ENCODE measurements at places on chromosomes 13 and 19. TPM values are rescaled to one million over a fixed set of nuclear protein-coding genes. Genes with fewer than 3 reads are reported as not detected.

Gene BRME1
- total RNA-seq, result 7.2 TPM

Gene MAMSTR
- 2.4 TPM for total RNA-seq

Gene OLFM4
- total RNA-seq, result 1.5 TPM

Gene CASP14
- total RNA-seq, result not detected

Gene CEACAM4
- total RNA-seq, result 0.17 TPM

Gene CRLF1
- total RNA-seq, result 13.8 TPM

Gene PABPC3
- total RNA-seq, result 0.50 TPM

Gene SLC7A9
- total RNA-seq, result 1.7 TPM

Gene OR10H1
- total RNA-seq, result not detected

Gene KASH5
- total RNA-seq, result 1.3 TPM

Gene CD37
- 2.9 TPM for total RNA-seq

Gene ZNF607
- 13.2 TPM for total RNA-seq

Gene FAAP24
- total RNA-seq, result 2.3 TPM

Gene DMKN
- total RNA-seq, result 49.0 TPM

Gene RFPL4AL1
- not detected for total RNA-seq

Gene PROSER3
- total RNA-seq, result 7.8 TPM

Gene MED25
- 16.7 TPM for total RNA-seq

GRCh38 chr13:43185226-43185625 is 161.8 kb downstream of the DNAJC15 start:
- DNase-seq, result no peak

DNA sequence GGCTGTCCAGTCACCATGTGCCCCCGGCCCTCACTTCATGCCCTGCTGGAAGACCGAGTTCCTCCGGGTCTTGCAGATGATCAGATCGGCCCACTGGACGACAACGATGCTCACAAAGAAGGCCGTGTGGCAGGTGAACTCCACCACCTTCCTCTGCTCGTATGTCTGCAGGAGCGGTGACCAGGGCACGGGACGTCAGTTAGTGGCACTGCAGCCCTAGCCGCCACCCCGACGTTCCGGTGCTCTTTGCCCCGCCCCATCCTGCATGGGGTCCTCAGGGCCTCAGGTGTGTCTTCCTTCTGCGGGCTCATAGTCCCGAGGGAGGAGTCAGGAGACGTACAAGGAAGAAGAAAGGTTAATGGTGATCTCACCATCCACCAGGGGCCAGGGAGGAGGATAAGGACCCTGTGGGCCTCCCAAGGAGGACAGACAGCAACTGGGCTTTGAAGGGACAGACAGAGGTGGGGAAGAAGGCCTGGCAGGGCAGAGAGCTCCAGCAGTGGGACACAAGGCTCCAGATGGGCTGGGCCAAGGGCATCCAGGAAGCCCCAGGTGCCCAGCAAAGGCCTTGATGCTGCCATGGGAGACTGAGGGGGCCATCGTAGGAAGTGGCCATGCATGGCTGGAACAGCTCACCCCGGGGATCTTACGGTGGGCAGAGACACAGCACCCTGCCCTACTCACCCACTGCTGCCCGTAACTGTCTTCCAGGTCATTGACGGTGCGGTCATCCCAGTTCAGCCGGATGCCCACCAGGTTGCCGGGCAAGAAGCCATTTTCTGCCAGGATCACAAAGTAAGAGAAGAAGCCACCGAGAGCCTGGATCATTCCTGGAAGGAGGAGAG is 9.9 kb upstream of the RABAC1 start:
- no peak for DNase-seq

GRCh38 chr19:12868540-12869112 is 12.6 kb downstream of the DNASE2 start:
- DNase-seq, result no peak

DNA sequence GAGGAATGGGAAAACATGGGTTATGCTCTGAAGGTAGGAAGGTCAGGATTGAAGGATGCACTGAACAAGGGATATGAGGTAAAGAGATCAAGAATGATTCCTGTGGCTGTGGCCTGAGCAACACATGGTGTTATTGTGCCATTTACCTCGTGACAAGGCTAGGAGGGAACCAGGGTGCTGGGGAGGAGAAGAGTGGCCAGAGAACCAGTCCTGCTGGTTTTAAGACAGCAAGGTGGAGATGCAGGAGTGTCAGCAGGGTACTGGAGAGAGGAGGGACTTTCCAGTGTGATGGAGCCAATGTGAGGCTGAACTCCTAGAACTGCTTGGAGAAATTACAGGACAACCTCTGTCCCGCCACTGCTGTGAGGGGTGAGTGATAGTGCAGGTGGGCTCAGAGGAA is 282.4 kb downstream of the MYO16 start:
- no peak for DNase-seq

DNA sequence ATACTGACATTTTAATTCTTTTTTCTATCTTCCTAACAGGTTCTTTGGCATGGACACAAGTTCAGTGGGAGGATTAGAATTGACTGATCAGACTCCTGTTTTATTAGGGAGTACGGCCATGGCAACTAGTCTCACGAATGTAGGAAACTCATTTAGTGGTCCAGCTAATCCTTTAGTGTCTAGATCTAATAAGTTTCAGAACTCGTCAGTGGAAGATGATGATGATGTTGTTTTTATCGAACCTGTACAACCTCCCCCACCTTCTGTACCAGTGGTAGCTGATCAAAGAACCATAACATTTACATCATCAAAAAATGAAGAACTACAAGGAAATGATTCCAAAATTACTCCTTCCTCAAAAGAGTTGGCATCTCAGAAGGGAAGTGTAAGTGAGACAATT is 34.5 kb downstream of the ZMYM2 start:
- DNase-seq, result no peak

DNA sequence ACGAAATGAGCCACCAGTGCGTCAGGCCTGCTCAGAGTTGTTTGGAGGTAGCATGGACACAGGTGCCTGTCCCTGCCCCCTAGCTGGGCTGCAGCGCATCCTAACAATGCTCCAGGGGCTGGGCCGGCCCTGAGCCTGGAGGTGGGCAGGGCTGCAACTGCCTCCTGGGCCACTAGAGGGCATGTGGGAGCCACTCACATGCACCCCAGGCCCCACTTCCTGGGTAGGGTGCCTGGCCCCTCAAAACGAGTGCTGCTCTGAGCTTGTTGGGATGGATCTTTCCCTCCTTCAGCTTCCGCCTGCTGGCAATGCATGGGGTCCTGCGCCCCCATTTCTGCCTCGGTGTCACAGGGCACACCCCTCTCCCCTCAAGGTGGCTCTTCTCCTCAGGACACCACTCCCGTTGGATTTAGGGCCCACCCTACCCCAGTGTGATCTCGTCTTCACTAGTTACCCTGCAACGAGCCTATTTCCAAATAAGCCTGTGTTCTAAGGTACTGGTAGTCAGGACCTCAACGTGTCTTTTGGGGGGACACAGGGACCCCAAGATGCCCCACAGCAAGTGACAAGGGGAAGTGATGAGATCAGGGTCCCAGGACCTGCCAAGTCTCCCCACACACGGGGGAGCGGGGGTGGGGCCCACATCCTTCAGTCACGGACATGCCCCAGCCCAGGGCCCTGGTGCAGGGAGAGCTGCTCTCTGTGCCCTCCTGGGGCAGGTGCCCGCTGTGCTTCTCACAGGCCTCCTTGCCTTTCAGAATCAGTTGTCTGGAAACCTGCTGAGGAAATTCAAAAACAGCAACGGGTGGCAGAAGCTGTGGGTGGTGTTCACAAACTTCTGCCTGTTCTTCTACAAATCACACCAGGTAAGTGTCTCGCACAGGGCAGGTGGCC is 131.3 kb downstream of the STK24 start:
- DNase-seq, result peak; percentile 76

GRCh38 chr13:110154410-110154933 is 152.5 kb downstream of the COL4A1 start:
- no peak for DNase-seq

DNA sequence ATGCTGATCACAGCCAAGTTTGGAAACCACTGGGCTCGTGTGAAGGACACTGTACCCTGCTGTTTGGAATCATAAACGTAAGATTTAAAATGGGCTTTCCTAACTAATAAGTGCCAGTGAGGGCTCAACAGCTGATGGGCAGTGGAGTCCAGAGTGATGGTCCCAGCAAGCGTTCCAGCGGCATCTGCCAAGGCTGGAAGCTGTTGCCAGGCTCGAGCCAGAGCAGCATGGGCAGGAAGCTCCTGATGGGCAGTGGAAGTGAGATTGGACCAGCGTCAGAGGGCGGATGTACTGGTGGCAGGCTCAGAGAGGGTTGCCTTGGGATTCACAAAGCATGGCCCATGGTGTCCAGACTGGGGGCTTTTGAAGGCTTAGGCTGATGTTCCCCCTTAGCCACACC is 30.2 kb downstream of the COL4A2 start:
- peak; percentile 18 for DNase-seq

DNA sequence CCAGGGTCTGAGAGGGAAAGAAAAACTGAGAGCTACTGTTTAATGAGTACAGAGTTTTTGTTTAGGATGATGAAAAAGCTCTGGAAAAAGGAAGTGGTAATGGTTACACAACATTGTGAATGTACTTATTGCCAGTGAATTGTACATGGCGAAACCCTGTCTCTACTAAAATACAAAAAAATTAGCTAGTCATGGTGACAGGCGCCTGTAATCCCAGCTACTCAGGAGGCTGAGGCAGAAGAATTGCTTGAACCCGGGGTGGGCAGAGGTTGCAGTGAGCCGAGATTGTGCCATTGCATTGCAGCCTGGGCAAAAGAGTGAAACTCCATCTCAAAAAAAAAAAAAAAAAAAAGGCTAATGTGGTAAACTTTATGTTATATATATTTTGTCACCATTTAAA is 96.3 kb downstream of the VWA8 start:
- no peak for DNase-seq

GRCh38 chr13:80509264-80509663 is 168.3 kb upstream of the SPRY2 start:
- no peak for DNase-seq

- no peak for DNase-seq
Measured at GRCh38 chr19:33796164-33796875, at the start of gene KCTD15. TSS of gene KCTD15 (plus strand) at chr19:33796870. CDS start at chr19:33800455, 3,585 bp downstream.

DNA sequence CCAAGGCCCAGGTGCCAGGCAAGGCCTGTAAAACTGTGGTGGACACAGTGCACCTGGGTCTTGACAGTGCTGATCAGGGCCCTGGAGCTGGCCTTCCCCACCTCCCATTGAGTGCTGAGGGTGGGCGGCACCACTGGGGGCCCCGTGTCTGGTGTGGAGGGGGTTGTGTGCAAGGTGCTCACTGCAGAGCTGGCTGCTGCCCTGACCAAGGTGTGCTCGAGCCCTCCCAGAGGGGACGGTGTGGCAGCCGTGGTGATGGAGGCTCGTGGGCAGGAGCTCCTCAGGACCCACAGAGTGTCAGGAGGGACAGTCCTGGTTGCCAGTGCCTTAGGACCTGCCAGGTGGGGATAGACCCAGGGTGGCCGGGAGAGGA is 23.0 kb downstream of the ATP4B start:
- DNase-seq, result no peak

DNA sequence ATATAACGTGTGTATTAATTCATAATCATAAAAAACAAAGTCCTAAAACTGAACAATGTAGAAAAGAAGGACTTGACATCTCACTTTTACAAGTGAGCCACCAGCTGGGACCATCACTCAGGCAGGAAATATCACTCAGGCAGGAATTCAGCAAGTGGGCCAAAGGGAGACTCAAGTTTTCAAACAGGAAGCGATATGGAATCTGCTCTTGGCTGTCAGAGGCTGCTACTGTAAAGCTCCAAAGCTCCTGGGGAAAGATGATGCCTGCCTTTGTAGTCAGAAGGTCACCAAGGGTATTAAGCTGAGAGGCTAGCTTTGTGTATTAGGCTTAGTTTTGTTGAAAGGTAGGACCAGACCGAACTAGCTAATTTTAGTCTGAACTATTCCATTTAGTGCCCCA is 5.5 kb upstream of the AKAP11 start:
- DNase-seq, result no peak

- DNase-seq, result no peak
Measured at GRCh38 chr19:47417107-47417745, 2.1 kb downstream of the MEIS3 start.

GRCh38 chr19:49570138-49570856 is 10.1 kb downstream of the NOSIP start:
- peak; percentile 60 for DNase-seq

GRCh38 chr13:94143624-94144350 is 335.7 kb downstream of the DCT start:
- DNase-seq, result no peak

GRCh38 chr19:339262-339887 is 5.2 kb downstream of the MIER2 start:
- no peak for DNase-seq

DNA sequence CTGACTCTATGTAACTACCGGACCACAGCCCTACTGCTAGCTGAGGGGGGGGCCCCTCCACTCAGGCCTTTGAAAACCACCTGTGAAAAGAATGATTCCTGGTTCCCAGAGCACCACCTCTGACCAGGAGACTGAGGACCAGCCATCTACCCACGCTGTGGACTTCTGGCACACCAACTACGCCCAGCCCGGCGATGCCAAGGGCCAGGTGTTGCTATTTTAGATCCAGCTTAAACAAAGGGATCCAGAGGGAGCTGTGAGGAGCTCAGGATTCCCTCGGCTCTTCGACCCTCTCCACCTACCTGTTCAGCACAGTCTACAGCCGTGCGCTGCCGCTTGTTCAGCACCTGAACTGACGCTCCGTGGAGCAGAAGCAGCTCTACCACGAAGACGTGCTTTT is 23.0 kb downstream of the PDCD5 start:
- DNase-seq, result no peak

- no peak for DNase-seq
Measured at GRCh38 chr19:53883231-53883661, 1.2 kb downstream of the PRKCG start.

GRCh38 chr19:8325454-8325853 is 4.2 kb downstream of the RPS28 start:
- DNase-seq, result no peak

GRCh38 chr13:41315443-41316047 is 4.5 kb downstream of the NAA16 start:
- no peak for DNase-seq

DNA sequence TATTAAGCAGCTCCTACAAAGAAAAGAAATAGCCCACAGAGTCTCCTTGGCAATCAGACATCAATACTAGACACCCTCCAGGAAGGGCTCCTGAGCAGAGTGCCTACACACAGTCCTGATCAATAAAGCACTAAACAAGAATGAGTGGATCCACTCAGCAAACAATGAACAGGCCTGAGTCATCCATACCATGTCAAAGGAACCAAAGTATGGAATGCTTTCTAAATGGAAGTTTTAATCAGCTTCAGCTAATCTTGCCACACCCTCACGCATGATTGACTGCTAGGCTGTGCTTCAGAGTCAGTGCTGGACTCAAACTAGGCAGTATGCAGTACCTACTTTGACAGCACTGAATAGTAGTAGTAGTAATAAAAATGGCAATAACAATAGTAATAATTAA is 392.7 kb upstream of the HTR2A start:
- no peak for DNase-seq

DNA sequence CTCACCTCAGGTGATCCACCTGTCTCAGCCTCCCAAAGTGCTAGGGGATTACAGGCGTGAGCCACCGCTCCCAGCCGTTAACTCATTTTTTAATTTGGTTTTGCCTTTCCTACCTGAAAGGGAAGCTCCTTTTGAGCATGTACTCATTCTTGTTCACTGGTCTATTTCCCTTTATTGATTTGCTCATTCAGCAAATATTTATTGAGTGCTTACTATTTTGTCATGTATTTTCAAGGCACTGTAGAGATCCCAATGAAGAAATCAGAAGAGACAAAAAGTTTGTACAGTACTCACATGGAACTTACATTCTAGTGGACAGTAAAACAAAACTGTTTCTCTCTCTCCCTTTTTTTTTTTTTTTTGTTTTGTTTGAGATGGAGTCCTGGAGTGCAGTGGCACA is 13.8 kb downstream of the SPACA6 start:
- no peak for DNase-seq

GRCh38 chr13:28954810-28955209 is 134.7 kb downstream of the MTUS2 start:
- DNase-seq, result no peak
